Neural cell (in vitro differentiated cells): ENCODE measurements at places on chromosomes 2 and 18. TPM values are rescaled to one million over a fixed set of nuclear protein-coding genes. Genes with fewer than 3 reads are reported as not detected.

Gene PRSS56
- polyA plus RNA-seq, result 0.16 TPM in 1 of 2 replicates, not detected in the other

Gene DCDC2C
- not detected in 2 replicates for polyA plus RNA-seq

Gene MRPL33
- 308 and 406 TPM in 2 replicates for polyA plus RNA-seq

Gene GULP1
- polyA plus RNA-seq, result 4.9 and 10.2 TPM in 2 replicates

Gene ELOA2
- polyA plus RNA-seq, result not detected in 2 replicates

Gene CPLX4
- polyA plus RNA-seq, result not detected in 2 replicates

Gene KIF5C
- polyA plus RNA-seq, result 515 and 527 TPM in 2 replicates

Gene CEP68
- 34.7 and 38.8 TPM in 2 replicates for polyA plus RNA-seq

Gene IL36RN
- not detected in 2 replicates for polyA plus RNA-seq

Gene PROC
- polyA plus RNA-seq, result 0.24 and 0.33 TPM in 2 replicates

Gene NR4A2
- 0.48 and 1.2 TPM in 2 replicates for polyA plus RNA-seq

Gene VRK2
- polyA plus RNA-seq, result 0.45 and 0.46 TPM in 2 replicates

Gene ATP9B
- 11.6 and 15.4 TPM in 2 replicates for polyA plus RNA-seq

Gene CRACDL
- 0.85 and 1.6 TPM in 2 replicates for polyA plus RNA-seq

Gene ERFE
- polyA plus RNA-seq, result 0.32 TPM in 1 of 2 replicates, not detected in the other

Gene MAB21L4
- not detected in 2 replicates for polyA plus RNA-seq

Gene HOXD4
- not detected in 2 replicates for polyA plus RNA-seq

Gene CAPN14
- 2.1 and 3.0 TPM in 2 replicates for polyA plus RNA-seq

Gene ONECUT2
- 3.9 and 4.3 TPM in 2 replicates for polyA plus RNA-seq

Gene GPAT2
- not detected in 2 replicates for polyA plus RNA-seq

Gene CNGA3
- 0.64 and 1.1 TPM in 2 replicates for polyA plus RNA-seq

Gene GAREM1
- 1.3 and 3.5 TPM in 2 replicates for polyA plus RNA-seq

Gene TRAPPC12
- 76.2 and 76.3 TPM in 2 replicates for polyA plus RNA-seq

Gene PRKAG3
- not detected in 2 replicates for polyA plus RNA-seq

Gene AKAIN1
- not detected in 2 replicates for polyA plus RNA-seq

Gene SMYD5
- 15.5 and 21.3 TPM in 2 replicates for polyA plus RNA-seq

Gene TMEM17
- polyA plus RNA-seq, result 7.1 and 8.6 TPM in 2 replicates

Gene NDUFAF7
- polyA plus RNA-seq, result 127 and 132 TPM in 2 replicates

Gene CD8B2
- not detected in 2 replicates for polyA plus RNA-seq

Gene KCNE4
- polyA plus RNA-seq, result 0.32 TPM in 1 of 2 replicates, not detected in the other

Gene KCNS3
- polyA plus RNA-seq, result 0.15 TPM in 1 of 2 replicates, not detected in the other

Gene GALNT5
- not detected in 2 replicates for polyA plus RNA-seq

Gene ZFAND2B
- 73.6 and 101 TPM in 2 replicates for polyA plus RNA-seq

Gene NAPG
- 84.6 and 93.9 TPM in 2 replicates for polyA plus RNA-seq

Gene PSTPIP2
- 0.48 and 0.98 TPM in 2 replicates for polyA plus RNA-seq

Gene POTEJ
- polyA plus RNA-seq, result 0.16 TPM in 1 of 2 replicates, not detected in the other

Gene INPP1
- 15.1 and 20.9 TPM in 2 replicates for polyA plus RNA-seq

Gene CHRNG
- polyA plus RNA-seq, result not detected in 2 replicates

Gene ATP8B1
- polyA plus RNA-seq, result not detected in 2 replicates

Gene PROKR1
- 0.06 TPM in 1 of 2 replicates, not detected in the other for polyA plus RNA-seq

Gene DUSP11
- 35.2 and 36.0 TPM in 2 replicates for polyA plus RNA-seq

Gene MAP3K20
- 0.40 and 0.48 TPM in 2 replicates for polyA plus RNA-seq

Gene UGT1A10
- polyA plus RNA-seq, result not detected in 2 replicates

Gene OBSL1
- polyA plus RNA-seq, result 59.7 and 75.2 TPM in 2 replicates

Gene DNAJC5G
- polyA plus RNA-seq, result not detected in 2 replicates

Gene MYO3B
- polyA plus RNA-seq, result 0.06 and 0.11 TPM in 2 replicates

Gene EVX2
- not detected in 2 replicates for polyA plus RNA-seq

Gene GNLY
- not detected in 2 replicates for polyA plus RNA-seq

Gene MYOM1
- 0.40 and 1.7 TPM in 2 replicates for polyA plus RNA-seq

Gene SH3RF3
- 0.52 and 0.53 TPM in 2 replicates for polyA plus RNA-seq

Gene FSHR
- polyA plus RNA-seq, result 0.36 TPM in 1 of 2 replicates, not detected in the other

Gene ASTL
- polyA plus RNA-seq, result not detected in 2 replicates
